Endodermal cell (in vitro differentiated cells): ENCODE measurements at places on chromosomes 6 and 20. TPM values are rescaled to one million over a fixed set of nuclear protein-coding genes. Genes with fewer than 3 reads are reported as not detected.

MATN4 gene
- 0.18 and 0.20 TPM in 2 replicates for total RNA-seq

SEMG1 gene
- total RNA-seq: 0.46 and 0.54 TPM in 2 replicates

HEY2 gene
- total RNA-seq: 4.3 and 5.2 TPM in 2 replicates

TMEM170B gene
- 2.2 and 2.3 TPM in 2 replicates for total RNA-seq

GJA1 gene
- 934 and 1,121 TPM in 2 replicates for total RNA-seq

SLC12A5 gene
- total RNA-seq: 5.7 to 12.7 TPM (median 8.1 TPM) in 3 replicates

GTSF1L gene
- not detected in 3 replicates for total RNA-seq

GFOD1 gene
- 0.63 to 0.92 TPM (median 0.71 TPM) in 3 replicates for total RNA-seq

DSP gene
- total RNA-seq: 123 to 166 TPM (median 127 TPM) in 3 replicates

SLC17A1 gene
- total RNA-seq: not detected in 3 replicates

HLA-DRB5 gene
- 0.71 to 1.9 TPM (median 1.1 TPM) in 3 replicates for total RNA-seq

LRRN4 gene
- 1.6 TPM in 2 replicates for total RNA-seq

POPDC3 gene
- 8.0 to 9.9 TPM (median 9.2 TPM) in 3 replicates for total RNA-seq

SLC17A4 gene
- total RNA-seq: not detected in 2 replicates

GRCh38 chr20:32164984-32165735 lies 42.4 kb downstream of the PLAGL2 start:
- peak; percentile 26 for DNase-seq

DNA sequence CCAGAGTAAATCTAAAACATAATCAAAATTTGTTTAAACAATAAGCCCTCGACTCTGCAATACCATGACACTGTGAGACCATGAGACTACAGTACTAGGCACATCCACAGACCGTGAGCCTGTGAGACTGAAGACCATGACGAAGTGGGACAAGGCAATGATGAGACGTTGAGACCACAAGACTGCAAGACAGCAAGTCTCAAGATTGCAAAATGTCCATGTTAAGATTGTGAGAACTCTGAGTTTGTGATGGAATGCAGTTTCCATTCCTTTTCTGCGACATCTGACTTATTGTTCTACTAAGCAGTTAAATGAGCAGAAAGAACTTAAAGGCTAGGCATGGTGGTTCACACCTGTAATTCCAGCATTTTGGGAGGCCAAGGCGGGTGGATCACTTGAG lies 102.1 kb upstream of the PHACTR1 start:
- no peak for DNase-seq

DNA sequence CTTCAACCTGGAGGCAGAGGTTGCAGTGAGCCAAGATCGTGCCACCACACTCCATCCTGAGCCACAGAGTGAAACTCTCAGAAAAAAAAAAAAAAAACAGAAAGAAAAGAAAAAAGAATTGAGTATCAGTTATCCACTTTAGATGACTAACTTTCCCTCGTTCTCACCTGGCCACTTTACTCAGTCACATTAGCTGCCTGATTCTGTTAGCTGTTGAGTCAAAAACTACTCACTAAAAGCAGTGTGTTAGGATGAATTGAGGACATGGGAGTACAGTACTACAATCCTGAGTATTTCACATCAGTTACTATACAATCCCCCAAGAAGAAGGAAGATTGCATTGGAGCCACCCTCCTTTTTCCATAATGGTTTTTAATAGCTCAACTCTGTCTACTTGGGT lies 114.6 kb downstream of the ADAT2 start:
- DNase-seq: no peak

- peak; percentile 17 for DNase-seq
Observed at GRCh38 chr6:150203871-150204545, 61.2 kb downstream of the PPP1R14C start.

- DNase-seq: no peak
Observed at GRCh38 chr6:166375013-166375412, 7.7 kb downstream of the MPC1 start.

GRCh38 chr6:128112494-128112893 lies 211.6 kb upstream of the THEMIS start:
- no peak for DNase-seq

- DNase-seq: no peak
Observed at GRCh38 chr6:131646249-131646670, 9.2 kb downstream of the ENPP3 start.

DNA sequence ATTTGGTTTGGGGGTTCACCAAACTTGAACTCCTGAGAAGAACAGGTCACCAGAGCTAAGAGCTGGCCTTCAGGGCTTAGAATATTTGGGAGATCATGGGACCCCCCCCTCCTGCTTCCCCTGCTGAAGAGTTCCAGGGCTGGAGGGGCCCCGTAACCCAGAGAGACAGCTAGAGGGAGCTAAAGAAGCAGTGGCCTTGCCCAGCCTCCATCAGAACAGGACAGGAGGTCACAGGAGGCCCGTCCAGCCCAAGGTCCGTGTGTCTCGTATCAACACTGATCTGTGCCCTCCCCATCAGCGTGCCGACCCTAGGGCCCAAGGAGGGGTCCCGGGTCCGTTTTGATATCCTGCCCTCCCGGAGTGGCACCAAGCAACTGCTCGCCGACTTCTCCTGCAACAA lies 40.6 kb upstream of the TGM6 start:
- DNase-seq: no peak

- no peak for DNase-seq
Observed at GRCh38 chr6:44129841-44130322, 2.5 kb downstream of the TMEM63B start.

GRCh38 chr6:119566546-119567260 lies 217.1 kb upstream of the MAN1A1 start:
- no peak for DNase-seq

GRCh38 chr6:14222956-14223355 lies 105.4 kb downstream of the CD83 start:
- no peak for DNase-seq

DNA sequence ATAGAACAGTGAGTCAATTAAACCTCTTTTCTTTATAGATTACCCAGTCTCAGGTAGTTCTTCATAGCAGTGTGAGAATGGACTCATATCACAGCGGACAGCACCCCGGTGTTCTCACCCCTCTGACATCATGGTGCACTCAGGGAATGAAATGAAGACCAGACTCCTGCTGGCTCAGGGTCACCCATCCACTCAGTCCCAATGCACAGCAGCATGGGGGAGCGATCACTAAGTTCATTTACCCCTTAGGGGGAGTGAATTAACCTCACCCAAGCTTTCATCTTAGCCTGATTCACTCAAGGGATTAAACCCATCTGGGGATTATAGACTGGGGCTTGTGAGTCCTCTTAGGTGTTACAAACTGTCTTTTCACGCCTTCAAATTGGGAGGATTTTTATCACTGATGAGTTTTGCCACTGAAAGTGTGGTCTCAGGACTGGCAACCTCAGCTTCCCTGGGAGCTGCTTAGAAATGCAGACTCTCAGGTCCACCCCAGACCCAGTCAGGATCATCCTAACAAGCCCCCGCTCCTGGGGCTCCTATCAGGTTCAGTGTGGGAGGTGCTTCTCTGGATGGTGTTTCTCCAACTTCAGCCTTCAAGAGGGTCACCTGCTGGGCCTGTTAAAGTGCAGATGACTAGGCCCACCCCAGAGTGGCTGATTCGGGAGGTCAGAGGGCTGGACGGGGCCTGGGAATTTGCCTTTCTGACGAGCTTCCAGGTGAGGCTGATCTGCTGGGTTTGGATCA lies 44.3 kb upstream of the FRMD1 start:
- peak; percentile 68 for DNase-seq

GRCh38 chr20:40104959-40105358 lies 584.1 kb downstream of the MAFB start:
- no peak for DNase-seq

DNA sequence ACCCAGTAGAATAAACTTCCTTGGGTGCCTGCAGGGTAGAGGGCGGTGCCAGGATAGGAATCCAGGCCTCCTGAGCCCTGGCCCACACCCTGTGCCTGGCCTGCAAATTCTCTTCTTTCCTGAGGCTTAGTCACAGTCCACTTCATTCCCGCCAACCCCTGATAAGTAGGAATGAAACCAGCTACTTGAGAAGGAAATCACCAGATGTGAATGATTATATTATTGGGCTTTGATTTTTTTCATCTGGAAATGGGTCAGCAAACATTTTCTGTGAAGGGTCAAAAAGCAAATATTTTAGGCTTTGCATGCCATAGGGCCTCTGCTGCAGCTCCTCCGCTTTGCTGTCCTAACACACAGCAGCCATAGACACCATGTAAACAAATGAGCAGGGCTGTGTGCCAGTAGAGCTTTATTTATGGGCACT lies 50.2 kb downstream of the STK35 start:
- no peak for DNase-seq

- DNase-seq: no peak
Observed at GRCh38 chr6:39415482-39415881, 93.0 kb upstream of the KCNK16 start.

GRCh38 chr20:12591949-12592470 lies 416.8 kb upstream of the SPTLC3 start:
- DNase-seq: no peak

GRCh38 chr6:130560231-130560630 lies 194.4 kb downstream of the TMEM200A start:
- DNase-seq: no peak

DNA sequence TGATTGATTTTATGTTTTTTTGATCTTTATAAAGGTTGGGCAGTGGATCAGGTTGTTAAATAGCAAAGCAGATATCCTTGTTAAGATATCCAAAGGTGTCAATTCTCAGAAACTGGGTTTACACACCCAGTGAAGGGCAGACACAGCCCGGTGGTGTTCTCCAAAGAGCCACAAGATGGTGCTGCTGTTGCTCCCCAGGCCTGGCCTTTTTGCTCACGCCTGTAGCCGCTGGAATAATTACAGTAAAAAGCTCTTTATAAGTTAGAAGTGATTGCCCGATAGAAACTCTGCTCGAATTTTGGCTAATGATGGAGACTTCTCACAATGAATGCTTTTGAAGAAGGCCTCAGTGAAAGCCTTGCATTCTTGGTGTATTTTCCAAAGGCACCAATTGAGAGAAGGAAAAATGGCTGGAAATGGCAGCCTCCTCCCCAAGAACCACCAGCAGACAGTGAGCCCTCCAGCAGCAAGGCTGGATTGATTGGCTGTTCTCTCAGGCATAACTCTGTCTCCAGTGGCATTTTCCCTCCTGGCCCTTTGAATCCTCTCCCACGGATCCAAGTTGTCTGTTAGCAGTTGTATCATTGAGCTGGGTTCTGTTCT lies 120.5 kb upstream of the CHD6 start:
- peak; percentile 86 for DNase-seq

GRCh38 chr20:54619181-54619580 lies 143.8 kb downstream of the DOK5 start:
- DNase-seq: no peak

- DNase-seq: peak; percentile 67
Observed at GRCh38 chr6:122726649-122727048, 52.9 kb upstream of the FABP7 start.

DNA sequence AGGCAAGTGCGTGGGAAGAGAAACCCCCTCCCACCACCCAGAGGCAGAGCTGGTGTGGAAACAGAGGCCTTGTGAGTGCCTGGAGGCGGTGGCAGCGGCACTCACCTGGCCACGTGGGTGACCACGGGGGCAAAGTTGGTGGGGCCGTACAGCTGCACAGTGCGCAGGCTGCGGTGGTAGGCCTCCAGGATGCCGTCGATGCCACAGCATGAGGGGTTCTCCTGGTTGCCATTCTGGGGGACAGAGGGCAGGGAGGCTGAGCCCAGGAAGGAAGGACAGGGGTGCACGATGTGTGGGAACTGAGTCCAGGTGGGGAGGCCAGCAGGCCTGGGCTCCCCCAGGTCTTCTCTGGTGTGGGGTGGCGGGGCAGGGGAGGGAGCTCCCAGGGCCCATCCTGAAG lies 47.7 kb downstream of the RAB44 start:
- DNase-seq: no peak

DNA sequence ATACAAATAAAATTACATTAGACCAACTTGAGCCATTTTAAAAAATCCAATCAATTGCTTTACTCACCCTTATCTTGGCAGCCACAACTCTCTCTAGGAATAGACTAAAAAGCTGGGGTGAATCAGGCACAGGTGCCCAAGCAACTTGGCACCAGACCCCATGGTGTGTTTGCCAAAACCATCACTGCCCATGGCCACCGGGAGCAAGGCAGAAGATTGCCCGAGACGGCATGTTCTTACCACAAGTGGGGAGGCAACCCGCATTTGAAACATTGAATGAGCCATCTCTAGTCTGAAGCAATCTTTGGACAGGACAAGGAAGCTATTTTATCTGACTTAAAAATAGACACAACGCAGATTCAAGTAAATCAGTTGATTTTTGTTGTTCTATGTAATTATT lies 69.0 kb downstream of the SMLR1 start:
- no peak for DNase-seq

DNA sequence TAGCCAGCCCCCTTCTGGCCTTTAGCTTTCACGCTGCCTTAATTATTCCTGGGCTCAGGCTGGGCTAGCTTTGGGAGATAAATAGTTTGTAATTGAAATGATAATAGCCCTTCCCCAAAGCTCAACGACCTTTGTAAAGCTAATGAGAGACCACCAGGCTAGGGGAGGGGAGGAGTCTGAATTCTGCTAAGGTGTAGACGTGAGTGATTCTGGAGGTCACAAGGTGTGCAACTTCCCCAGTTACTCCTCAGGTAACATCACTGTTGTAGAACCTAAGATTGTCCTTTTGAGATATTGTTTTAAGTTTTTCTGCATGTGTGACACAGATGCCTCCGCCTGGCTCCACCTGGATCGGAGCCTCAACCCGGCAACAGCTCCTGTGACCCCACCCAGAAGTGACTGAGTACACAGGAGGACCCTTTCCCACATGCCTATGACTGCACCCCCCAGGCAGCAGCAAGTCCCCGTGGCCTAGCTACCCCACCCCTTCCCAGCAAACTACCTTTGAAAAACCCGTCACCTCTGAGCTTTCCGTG lies 5.8 kb upstream of the GPR31 start:
- DNase-seq: peak; percentile 88

DNA sequence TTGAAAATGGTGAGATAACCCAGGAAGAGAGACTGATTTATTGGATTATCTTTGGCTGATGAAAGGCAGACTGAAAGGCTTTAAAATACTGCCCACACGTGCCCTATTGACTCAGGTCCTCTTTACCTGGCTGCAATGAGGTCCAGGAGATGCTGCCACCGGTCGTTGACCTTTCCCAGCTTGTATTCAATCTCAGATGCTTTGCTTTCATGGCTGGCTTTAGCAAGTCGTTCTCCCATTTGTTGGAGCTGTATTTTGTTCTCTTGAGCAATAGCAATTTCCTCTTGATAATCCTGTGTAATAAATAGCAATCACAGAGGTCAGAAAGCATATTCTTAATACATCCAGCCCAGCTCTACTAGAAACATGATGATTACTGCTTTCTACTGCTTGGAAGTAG lies 368.8 kb downstream of the ESR1 start:
- no peak for DNase-seq
